GM04504 (cell line): ENCODE measurements at places on chromosomes 1 and 21.

- DNase-seq: no peak
Observed at GRCh38 chr1:218809625-218810024, 364.1 kb upstream of the LYPLAL1 start.

- peak; percentile 25 for DNase-seq
Observed at GRCh38 chr1:51792864-51793263, 85.7 kb downstream of the NRDC start.

DNA sequence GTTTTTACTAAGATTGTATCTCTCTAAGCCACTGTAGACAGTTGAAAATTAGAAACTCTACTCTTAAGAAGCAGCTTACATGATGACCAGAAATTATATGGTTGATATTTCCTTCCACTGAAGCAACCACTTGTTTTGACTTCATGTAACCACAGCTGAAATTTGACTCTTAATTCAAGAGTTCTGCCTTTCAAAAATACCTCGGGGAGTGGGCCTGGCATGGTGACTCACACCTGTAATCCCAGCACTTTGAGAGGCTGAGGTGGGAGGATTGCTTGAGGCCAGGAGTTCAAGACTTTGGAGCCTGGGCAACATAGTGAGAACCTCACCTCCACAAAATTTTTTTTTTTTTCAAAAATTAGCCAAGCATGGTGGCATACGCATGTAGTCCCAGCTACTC is 4.3 kb downstream of the AMPD1 start:
- no peak for DNase-seq

DNA sequence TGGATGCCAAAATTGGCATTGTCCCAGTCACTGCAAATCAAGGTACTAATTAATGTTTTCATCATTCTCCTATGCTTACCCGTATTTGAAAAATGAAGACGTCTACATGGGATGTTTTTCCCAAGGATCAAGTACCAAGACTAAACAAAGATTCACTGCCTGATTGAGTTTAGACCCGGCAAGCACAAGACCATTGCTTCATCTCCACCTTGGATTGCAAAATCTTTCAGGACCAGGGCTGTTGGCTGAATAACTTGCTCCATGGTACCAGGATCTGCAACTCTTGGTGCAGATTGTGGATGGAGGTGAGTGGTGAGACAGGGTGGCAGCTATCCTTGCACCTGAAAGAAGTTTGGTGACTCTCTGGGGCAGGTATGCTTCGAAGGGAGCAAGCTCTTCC is 122.5 kb upstream of the ETS2 start:
- DNase-seq: no peak

DNA sequence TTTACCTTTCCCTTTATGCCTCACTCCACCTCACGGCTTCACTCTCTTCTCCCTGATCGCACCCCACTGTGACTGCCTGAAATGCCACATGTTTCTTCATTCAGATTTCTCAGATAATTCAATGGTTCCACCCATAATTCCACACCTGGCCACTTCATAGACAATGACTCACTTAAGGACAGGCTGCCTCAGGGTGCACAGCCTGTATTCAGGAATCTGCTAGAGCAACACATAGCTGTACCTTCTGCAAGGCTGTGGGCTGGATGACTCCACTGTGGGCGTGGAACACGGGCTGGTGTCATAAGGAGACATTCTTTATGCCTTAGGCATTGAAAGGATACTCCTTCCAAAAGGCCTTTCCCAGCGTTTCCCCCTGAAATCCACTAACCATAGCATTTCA is 36.1 kb downstream of the L1TD1 start:
- peak; percentile 58 for DNase-seq

GRCh38 chr1:59379371-59379728 is 82.5 kb downstream of the FGGY start:
- no peak for DNase-seq

DNA sequence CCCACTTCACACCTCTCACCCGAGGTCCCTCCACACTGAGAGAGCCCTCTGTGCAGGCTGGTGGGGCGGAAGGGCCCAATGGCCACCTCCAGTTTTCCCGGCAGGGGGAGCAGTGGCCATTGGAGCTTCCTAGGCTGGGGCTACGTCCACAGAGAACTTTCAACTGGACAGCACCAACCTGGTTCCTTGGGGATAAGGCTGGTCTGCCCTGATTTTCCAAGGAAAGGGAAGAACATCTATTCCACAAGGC is 20.3 kb upstream of the LAPTM5 start:
- no peak for DNase-seq

GRCh38 chr1:240188139-240188538 is 96.5 kb downstream of the FMN2 start:
- DNase-seq: no peak

GRCh38 chr1:21216835-21217811 is 40.4 kb upstream of the EIF4G3 start:
- no peak for DNase-seq

- no peak for DNase-seq
Observed at GRCh38 chr1:230639714-230640209, 2.5 kb upstream of the COG2 start.

- DNase-seq: no peak
Observed at GRCh38 chr1:57503337-57503736, 79.5 kb upstream of the DAB1 start.

DNA sequence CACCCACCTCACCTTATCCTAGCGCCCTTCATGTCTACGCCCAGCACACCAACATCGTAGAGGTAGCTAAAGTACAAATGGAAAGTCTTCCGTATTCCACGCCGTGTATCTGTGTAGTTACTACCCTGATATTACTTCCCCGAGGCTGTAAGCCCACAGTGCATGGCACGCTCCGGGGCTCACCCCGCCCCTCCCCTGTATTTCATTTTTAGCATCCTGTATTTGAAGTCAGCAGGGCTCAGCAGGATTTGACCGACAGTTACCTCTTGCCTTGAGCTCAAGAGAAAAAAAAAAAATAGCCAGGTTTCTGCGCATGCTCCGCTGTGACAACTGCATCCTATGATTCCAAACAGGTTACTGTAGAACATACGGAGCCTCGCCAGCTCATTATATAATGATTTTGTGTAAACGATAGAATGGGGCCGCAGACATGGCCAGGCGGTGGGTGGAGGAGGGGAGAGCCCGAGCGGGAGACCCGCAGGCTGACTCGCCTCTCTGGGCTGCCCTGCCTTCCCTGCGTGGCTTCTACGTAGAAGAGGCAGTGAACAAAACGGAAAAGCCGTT is 1.3 kb downstream of the ABCG1 start:
- DNase-seq: peak; percentile 15

DNA sequence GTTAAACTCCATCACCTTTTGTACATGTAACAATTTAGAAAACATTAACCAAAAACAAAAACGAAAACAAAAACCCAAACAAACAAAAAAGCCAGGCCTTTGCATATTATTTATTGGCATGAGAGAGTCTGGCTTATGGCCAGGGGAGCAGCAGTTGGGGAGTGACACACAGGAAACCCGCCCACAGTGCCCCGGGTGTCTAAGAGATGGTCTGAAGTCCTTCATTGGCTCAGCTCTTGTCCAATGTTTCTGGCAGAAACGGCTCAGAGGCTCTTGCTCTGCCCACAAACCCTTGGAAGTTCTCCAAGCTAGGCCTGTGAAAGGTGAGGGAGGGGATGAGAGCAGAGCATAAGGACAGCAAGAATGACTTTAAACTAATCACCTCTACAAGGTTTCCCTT is 131.5 kb downstream of the CNIH3 start:
- DNase-seq: no peak

- no peak for DNase-seq
Observed at GRCh38 chr1:180252638-180253536, 22.8 kb downstream of the LHX4 start.
